Adrenal gland (tissue), 19 donors: ENCODE measurements at places on chromosomes 6 and 20. TPM values are rescaled to one million over a fixed set of nuclear protein-coding genes. Genes with fewer than 3 reads are reported as not detected.

The TMEM170B gene
- 3.6 TPM for total RNA-seq

The LCA5 gene
- total RNA-seq = 4.3 TPM

The LPA gene
- total RNA-seq = not detected

The PEDS1 gene
- 25.9 TPM for total RNA-seq

The FAXC gene
- total RNA-seq = not detected

The POPDC3 gene
- total RNA-seq = not detected

The ZNF165 gene
- 3.9 TPM for total RNA-seq
